ENCODE measurements at places on chromosomes 5 and 9.

DNA sequence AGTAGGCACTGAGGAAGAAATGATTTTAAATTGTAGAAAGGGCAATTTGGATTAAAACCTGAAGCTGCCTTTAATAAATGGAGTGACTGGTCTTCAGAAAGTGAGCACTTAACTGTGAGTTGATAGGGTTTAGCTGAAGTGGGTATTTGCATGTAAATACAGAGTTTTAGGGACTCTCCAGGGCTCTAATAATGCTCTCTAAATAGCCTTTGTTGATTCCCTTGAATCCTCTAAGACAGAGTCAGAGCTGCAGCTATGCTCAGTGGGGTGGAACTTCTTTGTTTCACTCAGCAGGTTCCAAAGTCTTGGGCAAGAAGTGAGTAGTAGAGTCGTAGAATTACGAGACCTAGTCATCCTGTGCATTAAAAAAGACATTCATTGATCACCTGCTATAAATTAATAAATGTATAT is 21.4 kb downstream of the GLRA1 start:
- no peak for DNase-seq

GRCh38 chr5:54492178-54492577 is 25.4 kb upstream of the SNX18 start:
- no peak for DNase-seq

GRCh38 chr9:124257844-124258606 is at the start of gene NEK6:
Gene NEK6 (plus strand): TSS chr9:124257949. CDS start chr9:124301965, 44,016 bp downstream.
- DNase-seq, result no peak

DNA sequence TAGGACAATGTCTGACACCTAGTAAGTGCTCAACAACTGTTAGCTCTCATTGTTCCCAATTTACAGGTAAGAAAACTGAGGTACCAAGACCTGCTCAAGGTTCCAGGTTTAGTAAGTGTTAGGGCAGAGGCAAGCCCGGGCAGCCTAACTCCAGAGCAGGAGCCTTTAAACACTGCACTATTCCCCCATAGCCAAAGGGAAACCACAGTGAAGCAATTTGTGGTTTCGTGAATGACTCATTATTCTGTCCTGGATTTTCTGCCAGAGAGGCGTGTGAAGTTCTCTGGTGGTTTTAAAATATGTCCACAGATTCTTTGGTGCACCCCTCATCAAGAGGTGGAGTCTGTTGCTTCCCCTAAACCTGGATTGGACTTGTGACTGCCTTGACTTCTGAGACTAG is 1.0 kb upstream of the MCC start:
- DNase-seq, result no peak

DNA sequence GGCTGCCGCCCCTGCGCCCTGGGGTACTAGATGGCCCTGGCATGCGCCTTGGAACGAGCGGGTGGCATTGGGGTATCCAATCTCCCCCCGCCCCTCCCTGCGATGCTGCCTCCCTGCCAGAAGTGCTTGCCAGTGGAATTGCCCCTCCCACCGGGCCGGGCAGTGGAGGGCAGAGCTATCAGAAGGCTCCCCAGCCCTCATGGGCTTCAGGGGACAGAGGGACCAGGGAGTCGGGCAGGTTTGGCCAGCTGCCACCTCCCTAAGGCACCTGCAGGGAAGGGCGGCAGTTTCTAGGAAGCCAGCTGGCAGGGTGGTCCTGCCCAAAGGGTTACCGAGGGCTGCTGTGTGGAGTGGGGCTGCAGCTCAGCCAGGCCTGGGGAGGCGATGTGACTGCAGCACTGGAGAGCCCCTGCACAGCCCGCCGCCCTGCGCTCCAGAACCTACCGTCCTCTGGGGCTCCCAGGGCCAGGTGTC is 52.8 kb upstream of the EGFL7 start:
- DNase-seq, result no peak

All from stimulated activated CD8-positive, alpha-beta memory T cell treated with anti-CD3 and anti-CD28 coated beads, Interleukin-12 subunit alpha, Interleukin-12 subunit beta, amount 100 ng/mL, for 1 hour (primary cell).